ENCODE measurements at places on chromosomes 2 and 18.

- DNase-seq: no peak
Measured at GRCh38 chr2:6072276-6072675, 380.1 kb downstream of the SOX11 start.

GRCh38 chr2:79855264-79856006 lies 342.6 kb downstream of the CTNNA2 start:
- no peak for DNase-seq

DNA sequence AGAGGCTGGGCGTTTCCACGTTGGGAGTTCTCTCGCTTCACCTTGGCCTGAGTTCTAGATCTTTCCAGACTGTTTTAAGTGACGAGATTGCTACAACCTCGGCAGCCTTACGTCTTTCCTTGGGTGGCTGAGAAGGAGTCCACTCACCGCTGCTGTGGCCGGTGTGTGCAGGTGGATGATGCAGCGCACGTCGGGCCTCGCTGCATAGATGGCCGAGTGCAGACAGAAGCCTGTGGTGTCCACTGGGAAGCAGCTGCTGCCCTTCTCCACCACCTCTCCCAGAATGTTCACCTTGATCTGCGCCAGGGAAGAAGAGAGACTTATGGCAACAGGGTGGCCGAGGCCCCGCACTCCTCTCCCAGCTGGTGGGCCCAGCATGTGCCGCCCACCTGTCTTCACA lies 75.7 kb downstream of the ADD2 start:
- no peak for DNase-seq

DNA sequence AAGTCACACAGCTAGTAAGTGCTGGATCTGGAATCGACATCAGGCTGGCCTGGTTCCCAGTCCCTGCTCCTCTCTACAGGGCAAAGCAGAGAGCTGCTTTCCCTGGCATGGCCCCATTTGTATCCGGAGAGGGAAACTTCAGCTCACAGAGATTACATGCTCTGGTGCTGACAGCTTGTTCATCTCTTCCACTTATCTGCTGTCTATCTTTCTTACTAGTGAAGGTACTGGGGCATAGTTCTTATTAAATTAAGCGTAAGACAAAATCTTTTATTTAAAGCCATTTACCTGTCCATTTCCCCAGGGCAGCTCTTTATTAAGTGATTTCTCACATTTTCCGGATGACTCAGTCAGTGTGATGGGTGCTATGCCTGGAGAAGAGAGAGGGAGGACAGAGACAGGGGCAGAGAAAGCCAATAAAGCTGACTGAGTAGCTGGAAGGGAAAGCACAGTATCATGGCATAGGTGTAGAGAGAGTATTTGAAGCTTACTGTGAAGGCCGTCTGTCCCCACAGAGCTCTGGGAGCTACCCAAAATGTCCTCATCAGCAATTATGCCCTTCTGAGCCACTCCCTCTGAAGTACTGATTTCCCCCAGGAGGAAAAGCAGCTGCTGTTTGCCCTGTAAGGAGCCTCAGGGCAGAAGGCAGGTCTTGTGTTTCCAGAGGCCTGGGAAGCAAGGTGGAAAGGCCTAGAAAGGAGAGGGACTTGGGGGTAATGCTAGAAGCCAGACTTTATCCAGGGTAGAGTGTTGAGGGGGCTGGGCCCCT lies 44.1 kb upstream of the EPAS1 start:
- peak; percentile 39 for DNase-seq

GRCh38 chr2:16012626-16013358 lies 72.4 kb downstream of the MYCN start:
- peak; percentile 21 for DNase-seq

GRCh38 chr2:61074100-61074499 lies 8.4 kb downstream of the SANBR start:
- DNase-seq: no peak

DNA sequence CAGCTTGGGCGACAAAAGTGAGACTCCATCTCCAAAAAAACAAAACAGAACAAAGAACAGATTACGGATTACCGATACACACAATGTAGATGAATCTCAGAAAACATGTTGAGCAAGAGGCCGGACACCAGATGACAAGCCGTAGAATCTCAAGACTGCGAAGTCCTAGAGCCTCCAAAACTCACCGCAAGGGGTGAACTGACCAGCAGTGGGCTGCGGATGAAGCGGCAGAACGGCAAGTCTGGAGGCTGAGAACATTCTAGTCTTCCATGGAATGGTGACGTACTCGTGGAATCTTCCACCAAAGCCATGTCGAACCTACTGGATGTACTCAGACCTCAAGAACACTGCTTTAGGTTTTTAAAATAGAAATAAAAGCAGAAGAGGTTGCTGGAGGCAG lies 198.8 kb downstream of the NDUFA10 start:
- DNase-seq: no peak

GRCh38 chr2:177547772-177548171 lies 155.2 kb downstream of the AGPS start:
- DNase-seq: no peak

GRCh38 chr2:8234757-8235374 lies 447.0 kb upstream of the ID2 start:
- no peak for DNase-seq

DNA sequence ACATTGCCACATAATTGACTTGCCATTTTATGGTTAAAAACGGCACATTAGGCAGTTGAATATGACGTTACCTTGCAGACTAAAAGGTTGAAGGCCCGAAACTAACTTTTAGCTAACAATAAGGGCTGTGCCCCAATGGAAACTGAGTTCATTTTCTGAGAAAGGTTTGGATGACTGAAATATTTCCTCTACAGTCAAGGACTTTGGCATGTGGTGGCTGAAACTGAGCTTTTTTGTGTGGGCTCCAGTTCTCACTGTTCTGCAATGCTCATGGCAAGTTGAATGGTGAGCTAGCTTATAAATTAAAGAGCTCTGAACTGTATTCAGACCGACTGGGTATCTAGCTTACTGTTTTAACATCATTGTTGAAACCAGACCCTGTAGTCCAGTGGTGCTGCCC lies 23.8 kb upstream of the TXNDC2 start:
- DNase-seq: no peak

GRCh38 chr2:16226943-16227664 lies 286.8 kb downstream of the MYCN start:
- DNase-seq: peak; percentile 98

DNA sequence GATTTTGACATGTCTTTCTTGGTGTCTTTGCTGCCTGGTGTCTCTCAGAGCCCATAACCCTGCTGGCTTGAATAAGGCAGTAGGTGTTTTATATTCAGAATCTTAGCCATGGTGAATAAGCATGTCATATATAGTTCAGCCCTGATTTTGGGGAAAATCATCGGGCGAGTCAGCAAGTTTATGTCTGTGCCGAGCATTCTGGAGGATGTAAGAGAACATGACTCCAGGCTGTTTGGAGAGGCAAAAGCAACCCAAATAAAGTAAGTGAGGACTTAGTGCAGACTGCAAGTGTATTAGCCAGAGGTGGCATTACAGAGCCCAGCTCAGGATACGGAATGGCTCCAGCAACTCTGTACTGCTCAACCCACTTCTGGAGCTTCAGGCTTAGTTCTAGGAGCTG lies 50.3 kb downstream of the TCF7L1 start:
- no peak for DNase-seq

GRCh38 chr2:102253140-102253752 lies 58.1 kb upstream of the IL1RL1 start:
- no peak for DNase-seq

DNA sequence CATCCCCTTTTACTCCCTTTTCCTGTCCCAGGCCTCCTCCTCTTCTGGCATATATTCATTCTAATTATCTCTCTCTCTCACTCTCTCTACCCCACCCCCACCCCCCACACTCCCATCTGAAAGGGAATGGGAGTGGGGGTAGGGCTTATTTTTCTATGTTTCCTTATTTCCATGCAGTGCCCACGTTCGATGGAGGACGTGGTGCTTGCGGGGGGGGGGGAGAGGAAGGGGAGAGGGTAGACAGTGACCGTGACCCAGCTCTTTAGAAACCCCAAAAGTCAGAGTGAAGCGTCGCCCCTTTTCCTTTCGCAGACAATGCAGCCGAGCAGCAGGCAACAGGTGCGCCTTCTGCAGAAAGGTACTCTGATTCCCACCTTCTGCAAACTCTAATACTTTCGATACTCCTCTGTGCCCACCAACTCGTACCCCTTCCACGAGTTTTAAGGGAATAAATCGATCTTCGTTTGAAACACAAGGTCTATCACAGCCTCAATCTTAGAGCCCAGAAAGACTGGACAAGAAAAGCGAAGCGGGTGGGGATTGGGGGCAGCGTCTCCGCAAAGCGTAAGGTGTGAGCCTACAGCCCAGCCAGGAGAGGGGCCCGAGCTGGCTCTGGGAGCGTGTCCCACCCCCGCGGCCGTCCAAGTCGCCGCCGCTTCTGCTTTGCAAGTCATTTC lies 891 bp upstream of the NR4A2 start:
- DNase-seq: peak; percentile 24

DNA sequence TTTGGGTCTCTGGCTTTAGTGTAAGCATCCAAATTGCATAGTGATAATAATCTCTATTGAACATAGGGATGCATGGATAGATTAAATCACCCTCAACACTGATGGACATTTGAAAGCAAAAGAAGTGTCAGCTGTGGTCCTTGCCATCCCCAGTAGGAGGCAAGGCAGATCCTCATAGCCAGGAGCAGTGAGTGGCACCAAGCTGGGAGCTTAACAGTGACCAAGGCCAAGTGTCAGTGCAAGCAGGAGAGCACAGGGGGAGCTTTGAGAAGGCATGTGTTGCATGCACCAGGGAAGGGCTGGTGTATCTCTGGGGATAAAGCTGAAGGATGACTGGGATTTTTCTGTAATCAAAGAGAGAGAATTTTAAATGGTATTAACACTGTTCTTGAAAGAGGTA lies 14.7 kb downstream of the SLC14A1 start:
- no peak for DNase-seq

GRCh38 chr2:40103590-40103989 lies 324.5 kb upstream of the THUMPD2 start:
- no peak for DNase-seq

DNA sequence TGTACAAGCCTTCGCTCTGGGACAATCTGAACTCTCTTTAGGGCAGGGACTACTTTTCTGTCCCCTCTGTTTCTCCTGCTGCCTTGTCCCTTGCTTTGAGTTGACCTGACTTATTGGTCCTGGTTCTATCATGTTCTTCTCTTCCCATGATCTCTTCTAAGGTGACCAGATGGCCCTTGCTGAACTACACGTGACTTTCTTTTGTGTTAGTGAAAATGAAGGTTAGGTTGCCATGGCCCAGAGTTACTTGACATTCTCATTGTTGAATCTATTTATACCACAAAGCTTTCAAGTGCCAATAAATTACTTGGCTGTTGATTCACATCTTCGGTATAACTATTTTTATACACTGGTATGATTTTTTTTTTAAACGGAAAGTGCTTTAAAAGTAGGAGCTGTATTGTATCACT lies 24.4 kb downstream of the MRPL33 start:
- no peak for DNase-seq

GRCh38 chr2:39435741-39436591 lies 1.1 kb downstream of the MAP4K3 start:
- no peak for DNase-seq

DNA sequence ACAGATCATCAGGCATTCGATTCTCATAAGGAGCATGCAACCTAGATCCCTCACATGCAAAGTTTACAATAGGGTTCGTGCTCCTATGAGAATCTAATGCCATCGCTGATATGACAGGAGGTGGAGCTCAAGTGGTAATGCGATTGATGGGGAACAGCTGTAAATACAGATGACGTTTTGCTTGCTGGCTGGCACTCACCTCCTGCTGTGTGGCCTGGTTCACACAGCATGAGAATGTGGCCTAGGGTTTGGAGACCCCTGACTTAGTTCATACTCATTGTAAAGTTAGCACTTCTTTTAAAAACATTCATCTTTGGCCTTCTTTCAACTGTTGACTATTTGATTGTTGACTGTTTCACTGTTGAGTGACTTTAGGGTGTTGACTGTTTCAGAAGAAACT lies 8.7 kb upstream of the CHMP1B start:
- DNase-seq: no peak

DNA sequence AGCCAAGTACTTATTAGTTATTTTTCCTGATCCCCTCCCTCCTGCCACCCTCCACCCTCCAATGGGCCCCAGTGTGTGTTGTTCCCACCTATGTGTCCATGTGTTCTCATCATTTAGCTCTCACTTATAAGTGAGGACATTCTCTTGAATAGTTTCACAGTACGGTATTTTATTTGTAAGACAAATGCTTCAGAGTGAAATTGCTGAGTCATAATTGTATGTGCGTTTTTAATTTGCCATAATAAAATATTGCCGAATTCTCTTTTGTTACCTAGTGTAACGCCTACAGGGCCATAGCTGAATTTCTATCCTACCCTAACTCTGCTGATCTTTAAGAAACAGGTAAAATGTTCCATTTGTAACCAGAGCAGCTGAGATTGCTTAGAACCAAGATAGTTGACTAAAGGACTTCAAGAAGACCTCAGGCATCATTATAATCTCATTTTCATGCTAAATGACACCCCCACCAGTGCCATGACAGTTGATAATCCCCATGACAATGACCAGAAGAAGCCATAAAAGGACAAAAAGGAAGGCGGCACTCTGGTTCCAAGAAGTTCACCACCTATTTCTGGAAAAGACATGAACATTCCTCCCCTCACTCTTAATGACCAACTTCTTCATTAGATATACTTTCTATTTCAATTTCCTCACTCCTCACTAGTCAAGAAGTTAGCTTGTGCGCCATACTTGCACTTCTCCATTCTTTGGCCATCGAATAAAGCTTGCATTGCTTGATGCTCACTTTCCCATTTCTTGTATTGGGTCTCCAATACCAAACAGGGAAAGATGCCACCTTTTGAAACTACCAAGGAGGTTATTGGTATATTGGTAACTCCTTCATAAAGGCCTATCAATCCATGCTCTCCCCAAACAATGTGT lies 18.4 kb downstream of the SCN9A start:
- DNase-seq: no peak

Data from NCI-H1694 (cell line).